ENCODE measurements at places on chromosomes 1 and 21. TPM values are rescaled to one million over a fixed set of nuclear protein-coding genes. Genes with fewer than 3 reads are reported as not detected.

DNA sequence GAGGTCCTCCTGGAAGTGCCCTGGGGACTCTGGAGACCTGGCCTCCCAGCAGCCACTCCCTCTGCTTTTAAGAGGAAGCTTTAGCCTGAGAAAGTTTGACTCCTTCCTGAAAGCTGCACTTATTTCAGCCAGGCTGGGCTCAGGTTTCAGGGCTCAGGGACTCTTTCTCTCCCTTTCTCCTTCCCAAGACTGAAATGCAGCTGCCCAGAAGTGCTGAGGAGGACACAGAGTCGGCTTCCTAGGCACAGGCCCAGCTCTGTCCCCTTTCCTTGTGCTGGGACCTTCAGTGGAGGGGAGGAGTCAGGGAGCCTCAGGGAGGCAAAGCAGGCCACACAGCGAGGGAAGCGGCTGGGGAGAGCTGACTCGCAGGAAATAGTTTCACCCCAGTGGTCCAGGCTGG lies 137.3 kb downstream of the NAV1 start:
- H3K27ac ChIP-seq = no peak overlapping the region
- peak; percentile 38 for DNase-seq
- H3K4me3 ChIP-seq = no peak overlapping the region
- 0 out of 2 replicates have a peak, but pooled peaks cover 3% of the 10 kb centered on the region for H3K36me3 ChIP-seq
- H3K4me1 ChIP-seq = peaks cover 20% of the 10 kb centered on the region
- H3K27me3 ChIP-seq = no peaks in the 10 kb centered on the region

- no peak overlapping the region for H3K4me3 ChIP-seq
- peak; percentile 70 for DNase-seq
- no peaks in the 10 kb centered on the region for H3K36me3 ChIP-seq
- H3K27ac ChIP-seq = no peak overlapping the region
- no peaks in the 10 kb centered on the region for H3K27me3 ChIP-seq
- peaks cover 49% of the 10 kb centered on the region for H3K4me1 ChIP-seq
These were observed 64.0 kb downstream of the ADARB1 start for GRCh38 chr21:45138199-45139002.

DNA sequence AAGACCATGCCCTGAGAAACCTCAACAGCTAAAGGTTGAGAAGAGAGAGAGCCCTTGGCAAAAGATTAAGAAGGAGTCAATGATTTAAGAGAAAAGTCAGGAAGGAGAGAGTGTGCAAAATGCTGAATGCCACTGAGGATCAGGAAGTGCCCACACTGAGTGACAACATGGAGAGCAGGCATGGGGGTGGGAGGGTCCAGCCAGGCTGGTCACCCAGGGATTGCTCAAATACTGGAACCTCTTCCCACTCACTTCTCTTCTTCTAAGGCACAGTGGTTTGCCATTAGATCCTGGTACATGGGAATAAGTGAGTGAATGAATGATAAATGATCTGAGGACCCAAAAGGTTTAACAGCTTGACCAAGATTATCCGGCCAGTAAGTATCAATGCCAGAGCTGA lies 11.1 kb downstream of the PRR9 start:
- no peak overlapping the region for H3K4me3 ChIP-seq
- no peaks in the 10 kb centered on the region for H3K36me3 ChIP-seq
- H3K4me1 ChIP-seq = no peaks in the 10 kb centered on the region
- no peak for DNase-seq

- peaks cover 6% of the 10 kb centered on the region for H3K36me3 ChIP-seq
These were observed 16.7 kb upstream of the ZYG11A start for GRCh38 chr1:52825868-52826267.

DNA sequence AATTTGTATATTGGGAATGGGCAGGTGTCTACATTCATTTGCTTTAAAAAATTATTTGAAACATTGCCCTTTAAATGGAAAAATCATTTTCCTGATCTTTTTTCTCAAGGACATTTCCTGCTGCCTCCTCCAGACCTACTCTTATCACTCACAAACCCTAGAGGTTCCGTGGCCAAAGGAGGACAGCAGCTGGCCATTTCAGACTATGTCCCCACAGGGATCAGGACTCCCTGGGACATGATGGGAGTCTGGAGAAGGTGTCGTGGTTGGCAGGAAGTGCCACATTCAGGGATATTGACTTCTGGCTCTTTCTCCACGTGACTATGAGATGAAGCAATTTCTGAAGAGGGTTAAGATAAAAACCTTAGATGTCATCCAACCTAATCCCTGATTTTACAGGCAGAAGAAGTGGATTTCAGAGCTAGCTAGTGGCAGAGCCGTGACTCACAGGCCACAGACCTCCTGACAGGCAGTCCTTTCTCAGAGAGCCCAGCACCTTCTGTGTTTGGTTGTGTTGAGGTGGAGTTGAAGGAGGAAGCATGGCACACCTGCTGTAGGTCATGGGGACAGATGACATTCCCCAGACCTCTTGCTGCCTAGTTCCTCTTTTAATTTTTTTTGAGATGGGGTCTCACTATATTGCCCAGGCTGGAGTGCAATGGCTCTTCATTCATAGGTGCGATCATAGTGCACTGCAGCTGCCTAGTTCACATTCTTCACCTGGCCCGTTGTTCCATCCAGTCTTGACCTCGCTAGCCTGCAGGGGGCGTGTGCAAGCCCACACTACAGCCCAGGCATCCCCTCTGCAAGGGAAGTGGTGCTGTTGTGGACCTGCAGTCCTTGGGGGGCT lies 25.5 kb upstream of the IL10 start:
- no peaks in the 10 kb centered on the region for H3K27me3 ChIP-seq
- no peaks in the 10 kb centered on the region for H3K36me3 ChIP-seq
- H3K4me1 ChIP-seq = peaks cover 7% of the 10 kb centered on the region
- no peak overlapping the region for H3K4me3 ChIP-seq

DNA sequence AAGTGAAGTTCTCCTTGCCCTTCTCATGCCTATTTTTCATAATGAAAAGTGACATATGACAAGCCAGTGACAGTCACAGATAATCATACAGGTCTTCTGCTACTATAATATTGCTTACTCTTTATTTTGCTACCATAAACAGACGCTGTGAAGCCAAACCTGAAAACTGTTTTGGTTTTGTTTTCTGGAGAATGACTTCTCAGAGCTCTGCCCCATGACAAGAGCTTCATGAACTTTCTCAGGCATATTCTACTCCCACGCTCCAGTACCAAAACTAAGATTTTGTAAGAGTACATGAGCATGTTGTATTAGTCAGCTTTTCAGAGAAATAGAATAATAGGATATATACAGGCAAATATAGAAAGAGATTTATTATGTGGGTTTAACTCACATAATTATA lies 64.3 kb upstream of the VTCN1 start:
- H3K4me1 ChIP-seq = no peaks in the 10 kb centered on the region
- DNase-seq = no peak
- no peak overlapping the region for H3K4me3 ChIP-seq
- H3K36me3 ChIP-seq = no peaks in the 10 kb centered on the region

GRCh38 chr1:156510709-156511108 lies 10.1 kb upstream of the MEF2D start:
- H3K4me3 ChIP-seq = no peak overlapping the region
- H3K36me3 ChIP-seq = no peaks in the 10 kb centered on the region
- no peaks in the 10 kb centered on the region for H3K27me3 ChIP-seq
- peaks cover 10% of the 10 kb centered on the region for H3K4me1 ChIP-seq

- no peak overlapping the region for H3K27ac ChIP-seq
- H3K4me3 ChIP-seq = no peak overlapping the region
- no peak for DNase-seq
These were observed 313.3 kb upstream of the NFIA start for GRCh38 chr1:60769082-60769481.

The ILDR2 gene
- total RNA-seq = 43.5 TPM

The CAMK1G gene
- not detected for total RNA-seq

The OR2AK2 gene
- not detected for total RNA-seq

The SYT6 gene
- not detected for total RNA-seq

The IFNAR2 gene
- total RNA-seq = 5.1 TPM
